Hypothalamus (tissue), 51 donors: ENCODE measurements at places on chromosomes 5 and 9.

- no peak for DNase-seq
These were observed 200.4 kb downstream of the MAST4 start for GRCh38 chr5:66796305-66797292.

- DNase-seq: no peak
These were observed 197.0 kb upstream of the VLDLR start for GRCh38 chr9:2424619-2425033.

DNA sequence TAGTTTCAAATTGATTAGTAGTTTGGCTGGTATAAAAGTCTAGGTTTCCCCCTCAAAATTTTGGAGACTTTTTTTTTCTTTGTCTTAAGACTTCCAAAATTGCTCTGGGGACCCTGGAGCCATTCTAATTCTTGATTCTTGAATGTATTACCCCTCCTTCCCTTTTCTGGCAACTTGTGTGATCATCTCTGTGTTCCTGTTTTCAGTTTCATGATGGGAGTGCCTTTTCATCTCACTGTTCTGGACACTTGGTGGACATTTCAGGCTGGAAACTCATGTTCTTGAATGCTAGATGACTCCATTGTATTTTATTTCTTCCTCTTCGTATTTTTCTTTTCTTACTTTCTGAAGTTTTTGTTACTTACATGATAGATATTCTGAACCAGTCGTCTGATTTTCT is 57.3 kb upstream of the LRRC70 start:
- DNase-seq: no peak

GRCh38 chr9:26264709-26265601 is 586.7 kb upstream of the TUSC1 start:
- no peak for DNase-seq

DNA sequence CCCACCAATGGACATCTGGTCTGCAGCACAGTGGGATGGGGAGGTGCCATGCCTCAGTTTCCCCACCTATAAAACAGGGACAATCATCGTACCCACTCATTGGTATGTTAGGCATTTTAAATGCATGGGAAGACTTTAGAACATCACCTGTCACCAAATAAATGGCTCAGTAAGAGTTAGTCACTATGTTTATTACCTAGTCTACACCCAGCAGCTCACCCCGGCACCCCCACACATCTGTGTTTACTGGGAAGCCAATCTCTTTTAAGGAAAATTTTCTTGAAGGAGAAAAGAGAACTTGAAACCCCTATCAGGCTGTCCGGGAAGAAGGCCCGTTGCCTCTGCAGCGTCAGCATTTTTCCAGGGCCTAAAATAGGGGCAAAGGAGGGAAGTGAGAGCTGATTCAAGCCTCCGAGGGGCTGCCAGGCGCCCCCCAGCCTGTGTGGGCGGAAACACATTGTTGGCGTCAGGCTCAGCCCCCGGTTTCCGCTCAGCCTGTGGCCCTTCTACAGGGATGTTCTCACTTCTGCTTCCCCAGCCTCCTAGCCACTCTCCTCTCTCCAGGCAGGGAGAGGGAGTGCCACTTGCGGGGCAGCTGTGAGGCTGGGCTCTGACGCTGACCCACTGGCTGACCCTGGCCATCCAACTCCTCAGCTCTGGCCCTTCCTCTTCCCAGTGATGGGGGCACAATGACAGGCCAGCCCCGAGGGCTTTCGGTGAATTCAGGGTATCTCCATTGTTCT is 4.6 kb downstream of the CSF1R start:
- peak; percentile 32 for DNase-seq
